Peyer's patch (tissue), 4 donors: ENCODE measurements at places on chromosomes 13 and 19. TPM values are rescaled to one million over a fixed set of nuclear protein-coding genes. Genes with fewer than 3 reads are reported as not detected.

DNA sequence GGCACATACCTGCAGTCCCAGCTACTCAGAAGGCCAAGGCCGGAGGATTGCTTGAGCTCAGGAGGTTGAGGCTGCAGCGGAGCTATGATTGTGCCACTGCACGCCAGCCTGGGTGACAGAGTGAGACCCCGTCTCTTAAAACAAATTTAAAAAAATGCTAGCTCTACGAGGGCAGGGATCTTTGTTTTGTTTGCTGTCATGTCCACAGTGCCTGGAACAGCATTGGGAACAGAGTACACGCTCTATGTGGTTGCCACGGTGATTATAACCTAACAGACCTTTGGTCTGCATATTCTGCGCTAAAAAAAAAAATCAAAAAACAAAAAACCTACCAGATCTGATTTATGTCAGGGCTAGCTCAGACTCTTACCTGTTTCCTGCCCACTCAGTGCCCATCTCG lies 2.2 kb upstream of the SHFL start:
- DNase-seq, result no peak

- no peak for DNase-seq
Observed at GRCh38 chr13:62357887-62358645, 942.4 kb upstream of the PCDH20 start.

MAMSTR gene
- total RNA-seq, result not detected

PRRG2 gene
- 10.6 TPM for total RNA-seq

CYP4F8 gene
- total RNA-seq, result not detected
